ENCODE measurements at places on chromosomes 5 and 9.

GRCh38 chr5:366541-367357, 45.2 kb downstream of the AHRR start:
- DNase-seq, result peak; percentile 2

DNA sequence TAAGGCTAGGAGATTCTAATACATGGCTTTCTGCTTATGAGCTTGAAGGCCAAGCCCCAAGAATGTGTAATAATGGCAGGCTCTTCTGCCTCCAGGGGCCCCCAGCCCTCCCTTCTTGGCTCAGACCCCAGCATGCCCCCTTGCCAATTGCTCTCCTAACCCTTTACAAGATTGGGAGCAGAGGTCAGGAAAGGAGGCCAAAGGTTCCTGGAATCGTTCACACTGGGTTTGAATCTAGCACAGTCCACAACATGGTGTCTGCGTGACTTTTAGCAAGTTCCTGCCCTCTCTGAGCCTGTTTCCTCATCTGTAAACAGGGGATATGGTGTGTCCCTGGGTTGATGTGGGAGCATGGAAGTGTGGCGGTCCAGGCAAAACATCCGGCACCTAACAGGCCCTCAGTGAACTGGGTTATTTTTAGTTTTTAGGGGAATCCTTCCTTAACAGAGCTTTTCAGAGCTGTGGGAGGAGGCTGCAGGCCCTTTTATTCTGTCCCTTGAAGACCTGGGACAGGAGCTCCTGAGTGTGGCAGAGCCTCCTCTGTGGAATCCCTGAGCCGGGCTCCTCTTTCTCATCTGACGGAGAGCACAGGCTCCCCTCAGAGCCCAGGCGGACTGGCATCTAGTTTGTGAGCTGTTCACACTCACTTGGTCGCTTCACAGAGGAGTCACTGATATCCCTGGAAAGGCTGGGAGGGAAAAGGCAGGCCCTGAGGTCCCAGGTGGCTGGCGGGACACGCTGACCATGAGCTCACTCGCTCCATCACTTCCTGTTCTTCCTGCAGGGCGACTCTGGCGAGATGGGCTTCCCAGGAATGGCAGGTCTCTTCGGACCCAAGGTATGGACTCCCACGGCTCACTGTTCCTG, 23.4 kb upstream of the ORM1 start:
- no peak for DNase-seq

DNA sequence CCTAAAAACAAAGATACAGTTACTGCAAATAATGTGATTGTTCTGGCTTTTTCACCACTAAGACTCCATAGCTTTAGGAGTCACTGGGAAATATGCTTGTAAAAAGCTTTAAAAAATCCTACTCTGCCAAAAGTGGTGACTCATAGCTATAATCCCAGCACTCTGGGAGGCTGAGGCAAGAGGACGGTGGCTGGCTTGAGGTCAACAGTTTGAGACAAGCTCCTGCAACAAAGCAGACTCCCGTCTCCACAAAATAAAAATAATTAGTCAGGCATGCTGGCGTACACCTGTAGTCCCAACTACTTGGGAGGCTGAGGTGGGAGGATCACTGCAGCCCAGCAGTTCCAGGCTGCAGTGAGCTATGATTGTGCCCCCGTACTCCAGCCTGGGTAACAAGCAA, 406.4 kb downstream of the HTR1A start:
- DNase-seq, result no peak

- DNase-seq, result no peak
These were observed 217.9 kb downstream of the SREK1 start for GRCh38 chr5:66362046-66362445.

- no peak for DNase-seq
These were observed 12.3 kb downstream of the ZSWIM6 start for GRCh38 chr5:61344187-61344944.

DNA sequence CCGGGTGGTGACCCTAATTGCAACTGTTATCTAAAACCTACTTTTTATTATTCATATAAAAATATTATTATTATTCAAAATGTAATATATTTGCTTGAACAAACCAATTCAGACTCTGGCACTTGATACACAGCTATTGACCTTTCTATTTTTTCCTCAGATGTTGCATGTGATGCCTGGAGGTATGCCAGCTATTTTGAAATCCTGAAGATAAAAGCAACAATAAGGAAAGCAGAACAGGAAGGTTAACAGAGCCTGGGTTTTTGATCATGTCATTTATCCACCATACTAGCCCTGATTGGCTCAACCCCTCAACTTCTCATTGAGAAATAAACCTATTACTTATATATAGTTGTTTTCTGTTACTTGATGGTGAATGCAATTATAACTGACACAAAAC, 340.9 kb upstream of the KIF2A start:
- no peak for DNase-seq

GRCh38 chr9:127218818-127219217, 45.8 kb upstream of the GARNL3 start:
- no peak for DNase-seq

- no peak for DNase-seq
These were observed 82.4 kb downstream of the FOXD1 start for GRCh38 chr5:73365990-73366667.

GRCh38 chr9:107980984-107981383, 491.4 kb upstream of the KLF4 start:
- no peak for DNase-seq

Measured in T-helper 2 cell treated with Interferon-gamma antibody and Interleukin-4, amounts not matched to agents 5 μg/mL and 100 μg/mL, for 36 hours (primary cell).